ENCODE measurements at places on chromosomes 5 and 9. TPM values are rescaled to one million over a fixed set of nuclear protein-coding genes. Genes with fewer than 3 reads are reported as not detected.

Gene IFNA21
- not detected for polyA plus RNA-seq

Gene TRIP13
- 67.4 TPM for polyA plus RNA-seq

Gene BTNL8
- not detected for polyA plus RNA-seq

Gene SELENOP
- polyA plus RNA-seq, result 0.19 TPM
